ENCODE measurements at places on chromosomes 2 and 18.

DNA sequence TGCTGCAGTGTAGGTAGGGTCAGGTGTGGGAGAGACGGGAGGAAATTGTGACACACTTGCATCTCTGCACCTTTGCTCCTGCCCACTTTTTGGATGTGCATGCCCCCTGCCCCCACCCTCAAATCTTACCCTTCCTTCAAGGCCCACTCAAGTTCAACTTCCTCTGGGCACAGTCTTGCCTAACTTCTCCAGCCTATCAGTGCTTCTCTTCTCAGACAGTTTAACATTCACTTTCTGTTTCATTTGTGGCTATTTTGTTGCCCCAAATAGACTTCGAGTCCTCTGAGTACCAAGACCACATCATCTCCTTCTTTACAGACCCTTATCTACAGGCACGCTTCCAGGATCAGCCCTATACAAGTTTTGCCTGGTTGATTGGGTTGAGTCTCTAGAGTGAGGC is 2.7 kb downstream of the ST8SIA5 start:
- DNase-seq, result no peak

- DNase-seq, result no peak
Observed at GRCh38 chr2:40409734-40410133, 42.2 kb downstream of the SLC8A1 start.

DNA sequence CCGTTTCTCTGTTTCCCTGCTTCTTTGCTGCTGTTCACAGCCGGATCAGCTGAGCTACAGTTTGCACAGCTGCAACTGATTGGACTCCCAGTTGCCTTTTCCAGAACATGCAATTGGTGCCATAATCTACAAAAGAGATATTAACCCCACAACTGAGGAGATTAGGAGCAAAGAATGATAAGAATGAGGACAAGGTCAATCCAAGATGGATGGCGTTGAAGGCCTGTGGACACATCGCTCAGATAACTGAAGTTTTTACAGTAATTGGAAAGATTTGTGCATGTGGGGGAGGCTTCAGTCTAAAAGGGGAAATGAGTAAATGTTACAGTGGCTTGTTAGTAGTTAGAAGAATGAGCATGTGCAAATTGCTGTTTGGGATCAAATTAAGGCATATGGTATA is 263.2 kb downstream of the TGIF1 start:
- no peak for DNase-seq

GRCh38 chr18:48600456-48601090 is 61.7 kb downstream of the CTIF start:
- DNase-seq, result no peak

DNA sequence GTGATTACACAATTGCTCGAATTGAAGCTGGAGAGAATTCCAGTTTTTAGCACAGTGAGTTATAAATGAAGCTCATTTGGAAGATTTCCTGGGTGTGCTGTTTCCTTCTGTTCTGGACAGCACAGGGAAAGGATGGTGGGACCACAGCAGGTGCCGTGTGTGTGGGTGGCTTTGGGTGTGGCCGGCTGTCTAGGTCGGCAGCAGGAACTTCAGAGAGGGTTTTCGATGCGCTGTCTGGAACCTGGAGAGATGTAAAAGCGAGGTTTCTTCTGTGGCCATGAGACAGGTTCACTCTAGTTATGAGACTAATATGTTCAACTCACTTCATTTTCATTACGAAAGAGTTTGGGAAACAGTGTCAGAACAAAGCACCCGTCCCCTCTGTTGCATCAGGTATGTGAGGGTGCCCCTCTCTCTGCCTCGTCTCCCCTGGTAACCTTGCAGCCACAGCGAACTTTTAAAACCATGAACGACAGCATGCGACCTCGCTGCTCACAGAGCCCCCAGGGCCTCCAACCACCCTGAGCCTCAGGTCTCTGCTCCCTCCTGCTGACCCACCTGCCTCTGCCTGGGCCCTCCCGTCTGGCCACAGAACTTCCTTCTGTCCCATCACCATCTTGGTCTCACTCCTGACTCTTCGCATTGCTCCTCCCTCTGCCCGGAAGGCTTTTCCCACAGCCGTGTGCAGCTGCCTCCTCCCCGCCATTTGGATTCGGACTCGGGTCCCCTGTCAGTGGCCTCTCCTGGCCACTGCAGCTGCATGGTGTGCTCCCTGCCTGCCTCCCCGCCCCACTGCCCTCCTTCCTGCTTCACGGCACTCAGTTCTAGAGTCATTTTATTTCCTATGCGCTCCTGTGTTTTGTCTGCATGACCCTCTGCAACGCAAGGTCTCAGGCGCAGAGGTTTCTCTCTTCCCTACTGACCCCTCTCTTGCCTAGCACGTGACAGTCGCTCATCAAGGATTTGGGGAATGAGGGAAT is 151.2 kb downstream of the NDUFA10 start:
- DNase-seq, result no peak

- no peak for DNase-seq
Observed at GRCh38 chr18:23721696-23722480, 32.6 kb downstream of the LAMA3 start.

GRCh38 chr2:47076586-47077441 is 78.3 kb downstream of the STPG4 start:
- no peak for DNase-seq

- DNase-seq, result peak; percentile 31
Observed at GRCh38 chr2:238784671-238785527, 63.0 kb upstream of the TWIST2 start.

- DNase-seq, result no peak
Observed at GRCh38 chr2:70089220-70089982, 2.1 kb downstream of the PCBP1 start.

DNA sequence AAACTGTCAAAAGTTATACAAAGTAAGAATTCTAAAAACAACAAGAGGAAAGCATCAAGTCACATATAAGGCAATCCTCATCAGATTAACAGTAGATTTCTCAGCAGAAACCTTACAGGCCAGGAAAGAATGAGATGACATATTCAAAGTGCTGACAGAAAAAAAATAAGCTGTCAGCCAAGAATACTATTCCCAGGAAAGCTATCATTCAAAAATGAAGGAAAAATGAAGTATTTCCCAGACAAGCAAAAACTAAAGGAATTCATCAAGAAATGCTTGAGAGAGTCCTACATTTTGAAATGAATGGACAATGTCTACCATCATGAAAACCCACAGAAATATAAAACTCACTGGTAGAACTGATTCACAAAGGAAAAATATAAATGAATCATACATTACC is 268.9 kb upstream of the OSR1 start:
- DNase-seq, result no peak

GRCh38 chr2:6908291-6908690 is 8.9 kb upstream of the RNF144A start:
- DNase-seq, result no peak

DNA sequence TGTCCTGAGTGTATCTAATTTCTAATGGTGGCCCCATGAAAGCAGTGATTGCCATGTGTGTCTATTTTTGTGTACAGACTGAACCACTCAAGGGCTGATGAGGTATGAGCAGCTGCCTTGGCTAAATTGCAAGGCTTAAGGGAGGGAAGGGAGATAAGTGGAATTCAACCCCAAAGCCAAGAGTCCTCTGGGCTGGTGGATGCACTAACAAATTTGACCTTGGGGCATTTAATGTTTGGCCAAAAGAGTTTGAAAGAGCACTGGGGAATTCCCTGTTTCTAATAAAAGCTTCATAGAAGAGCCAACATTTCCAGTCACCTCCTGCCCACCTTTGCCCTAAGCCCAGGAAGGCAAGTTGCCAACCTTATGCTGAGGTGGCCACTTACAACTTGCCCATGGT is 172.1 kb downstream of the SETBP1 start:
- DNase-seq, result no peak

- DNase-seq, result no peak
Observed at GRCh38 chr2:234308813-234309195, 188.1 kb downstream of the ARL4C start.

DNA sequence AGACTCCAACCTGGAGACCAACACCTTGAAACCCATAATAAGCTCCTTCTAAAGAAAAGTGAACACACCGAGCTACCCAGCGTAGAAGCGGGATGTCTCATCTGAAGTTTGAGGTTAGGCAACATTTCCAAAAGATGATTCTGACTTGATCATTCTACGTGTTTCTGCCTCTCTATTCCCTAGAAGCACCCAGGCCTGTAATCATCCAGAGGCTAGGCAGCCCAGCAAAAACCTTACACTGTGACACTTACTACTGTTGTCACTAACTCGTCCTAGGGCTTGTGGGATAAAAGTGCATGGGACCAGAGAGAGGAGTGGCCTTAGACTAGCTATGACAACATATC is 1.4 kb downstream of the ZBTB14 start:
- DNase-seq, result no peak

DNA sequence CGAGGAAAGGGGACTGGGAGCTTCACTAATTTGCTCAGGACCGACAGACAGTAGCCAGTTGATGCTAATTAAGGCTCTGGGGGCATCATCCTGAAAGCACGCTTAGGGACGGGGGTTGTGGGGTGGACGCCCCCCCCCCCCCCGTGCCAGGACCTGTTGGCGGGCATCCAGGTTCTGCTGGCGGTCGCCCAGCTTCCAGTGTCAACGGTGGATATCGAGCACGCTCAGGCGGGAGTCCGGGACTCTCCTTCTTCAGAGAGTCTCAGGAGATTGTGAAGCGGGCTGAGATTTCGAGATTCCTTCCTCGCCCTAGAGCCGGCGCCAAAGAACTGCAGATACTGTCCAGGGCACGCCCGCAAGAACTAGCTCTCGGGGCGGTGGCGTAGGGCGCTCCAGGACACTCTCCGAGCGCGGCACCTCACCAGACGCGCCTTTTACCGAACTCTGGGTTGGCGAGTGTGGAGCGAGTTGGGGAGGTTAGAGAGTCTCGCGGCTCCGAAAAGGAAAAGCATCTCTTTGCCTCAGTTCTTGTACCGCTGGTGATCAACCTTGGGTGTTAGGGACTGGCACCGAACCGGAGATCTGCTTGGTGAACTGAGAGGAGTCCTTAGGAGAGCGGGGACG is 5.6 kb downstream of the RAX start:
- DNase-seq, result no peak

- DNase-seq, result no peak
Observed at GRCh38 chr2:9637330-9637729, 6.5 kb upstream of the YWHAQ start.

DNA sequence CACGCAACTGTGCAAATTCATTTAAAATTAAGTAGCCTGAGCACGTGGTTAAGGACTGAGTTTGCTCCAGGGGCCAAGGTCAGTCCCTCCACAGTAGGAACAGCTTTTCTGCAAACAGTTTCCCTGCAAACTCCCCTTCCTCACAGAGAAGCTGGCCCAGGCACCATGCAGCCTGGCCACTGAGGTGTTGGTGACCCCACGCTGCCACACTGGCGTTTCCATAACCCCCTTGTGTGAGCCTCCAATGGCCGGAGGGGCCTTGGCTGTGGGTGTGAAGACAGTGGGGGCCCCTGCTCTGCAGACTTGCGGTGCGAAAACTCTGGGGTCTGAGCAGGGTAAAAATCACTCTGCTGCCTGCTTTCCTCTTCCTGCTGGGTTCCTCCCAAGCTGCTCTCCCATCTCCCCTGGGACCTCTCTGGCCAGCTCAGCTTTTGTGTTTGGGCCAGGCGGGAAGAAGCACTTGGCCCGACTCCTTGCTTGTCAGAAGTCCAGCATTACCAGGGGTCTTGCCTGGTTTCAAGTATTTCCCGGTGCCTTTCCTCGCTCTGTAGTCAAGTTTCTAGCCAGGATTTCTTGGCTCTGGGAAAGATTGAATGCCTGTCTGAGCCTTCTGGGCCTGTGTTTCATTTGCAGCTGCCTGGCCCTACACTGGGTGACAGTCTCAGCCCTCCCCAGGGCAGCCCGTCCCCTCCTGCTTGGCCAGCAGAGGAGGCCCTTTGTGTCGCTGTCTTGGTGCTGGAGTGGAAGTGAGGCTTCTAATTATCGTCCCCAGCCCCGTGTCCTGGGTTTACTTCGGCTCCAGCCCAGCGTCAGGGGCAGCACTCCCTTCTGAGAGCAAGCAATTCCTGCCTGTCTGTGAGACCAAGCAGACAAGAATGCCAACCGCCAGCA is 131.4 kb upstream of the SLC1A4 start:
- no peak for DNase-seq

GRCh38 chr2:102915128-102915527 is 153.3 kb downstream of the TMEM182 start:
- DNase-seq, result no peak

GRCh38 chr2:174078275-174078674 is 113.1 kb upstream of the SP3 start:
- DNase-seq, result no peak

DNA sequence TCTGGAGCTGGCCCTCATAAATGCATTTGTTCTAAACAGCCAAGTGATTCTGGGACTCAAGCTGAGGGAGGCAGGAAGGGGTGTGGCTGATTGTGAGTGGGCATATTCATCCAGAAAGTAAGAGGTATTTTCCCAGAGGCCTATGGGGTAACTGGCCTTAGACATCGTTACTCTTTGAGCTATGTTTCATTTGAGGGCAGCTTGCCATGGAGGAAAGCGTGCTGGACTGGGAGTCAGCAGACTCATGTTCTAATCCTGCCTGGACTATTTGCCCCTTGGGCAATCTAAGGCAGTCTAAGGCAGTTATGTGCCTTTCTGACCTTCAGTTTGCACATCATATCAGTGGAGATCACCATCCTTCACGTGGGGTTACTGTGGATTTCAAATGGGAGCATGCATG is 93.5 kb upstream of the SLC14A2 start:
- DNase-seq, result no peak

- no peak for DNase-seq
Observed at GRCh38 chr2:238467062-238467461, 40.3 kb downstream of the ASB1 start.

- no peak for DNase-seq
Observed at GRCh38 chr2:9800975-9801726, 42.1 kb upstream of the TAF1B start.

DNA sequence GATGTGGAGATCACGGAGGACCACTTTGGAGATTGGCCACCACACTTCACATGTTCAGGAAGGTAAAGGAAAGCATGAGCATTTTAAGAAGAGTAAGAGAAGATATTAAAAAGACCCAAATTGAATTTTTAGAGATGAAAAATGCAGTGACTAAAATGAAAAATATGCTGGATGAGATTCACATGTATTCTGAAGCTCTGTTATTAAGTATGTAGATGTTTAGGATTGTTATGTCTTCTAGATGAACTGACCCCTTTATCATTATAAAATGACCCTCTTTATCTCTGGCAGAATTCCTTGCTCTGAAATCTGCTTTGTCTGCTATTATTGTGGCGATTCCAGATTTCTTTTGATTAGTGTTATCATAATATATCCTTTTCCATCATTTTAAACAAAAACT is 36.0 kb upstream of the DYNC2LI1 start:
- DNase-seq, result no peak

- peak; percentile 48 for DNase-seq
Observed at GRCh38 chr2:85266146-85267041, 61.4 kb downstream of the TGOLN2 start.

- DNase-seq, result no peak
Observed at GRCh38 chr18:67463829-67464228, 52.7 kb downstream of the DSEL start.

DNA sequence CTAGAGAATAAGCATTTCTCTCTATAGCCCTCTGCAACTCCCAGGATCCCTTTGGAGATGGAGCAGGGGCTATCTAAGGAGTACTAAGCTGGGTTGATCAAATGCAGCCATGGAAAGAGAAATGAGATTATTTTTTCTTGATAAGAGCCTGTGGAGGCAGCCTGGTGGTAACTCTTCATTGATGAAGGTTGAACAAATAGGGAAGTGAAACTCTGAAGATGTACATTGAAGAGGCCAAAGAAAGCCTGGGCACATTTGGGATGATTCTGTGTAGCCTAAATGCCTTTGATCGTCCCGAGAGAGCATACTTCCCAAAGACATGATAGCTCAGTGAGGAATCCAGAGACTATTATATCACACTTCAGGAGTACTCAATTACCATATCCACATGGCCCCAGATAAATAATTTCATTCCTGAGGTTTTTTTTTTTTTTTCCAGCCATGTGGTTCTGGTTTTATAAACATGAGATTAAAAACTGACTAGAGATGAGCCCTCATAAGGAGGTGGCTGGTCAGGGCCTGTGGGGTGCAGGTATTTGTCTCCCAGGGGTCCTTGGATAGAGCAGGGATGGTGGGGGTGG is 192.5 kb downstream of the TPGS2 start:
- no peak for DNase-seq
